Effector memory CD4-positive, alpha-beta T cell (primary cell): ENCODE measurements at places on chromosomes 4 and X.

DNA sequence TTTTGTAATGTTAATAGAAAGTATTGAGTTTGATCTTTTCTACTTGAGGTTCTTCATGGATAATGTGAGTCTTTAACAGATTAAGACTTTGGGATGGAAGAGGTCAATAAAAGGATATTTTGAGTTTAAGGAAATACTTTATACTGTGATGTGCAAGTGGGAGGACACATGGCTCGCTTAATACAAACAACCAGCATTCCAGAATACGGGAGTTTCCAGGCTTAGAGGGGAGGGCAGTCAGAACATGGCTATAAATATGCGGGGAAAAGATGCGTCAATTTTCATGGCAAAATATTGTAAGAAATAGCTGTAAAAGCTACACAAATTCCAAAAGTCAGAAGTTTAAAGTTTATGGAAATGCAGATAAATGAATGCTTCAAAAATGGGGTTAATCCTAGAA lies 192.3 kb downstream of the AASDH start:
- DNase-seq = no peak

DNA sequence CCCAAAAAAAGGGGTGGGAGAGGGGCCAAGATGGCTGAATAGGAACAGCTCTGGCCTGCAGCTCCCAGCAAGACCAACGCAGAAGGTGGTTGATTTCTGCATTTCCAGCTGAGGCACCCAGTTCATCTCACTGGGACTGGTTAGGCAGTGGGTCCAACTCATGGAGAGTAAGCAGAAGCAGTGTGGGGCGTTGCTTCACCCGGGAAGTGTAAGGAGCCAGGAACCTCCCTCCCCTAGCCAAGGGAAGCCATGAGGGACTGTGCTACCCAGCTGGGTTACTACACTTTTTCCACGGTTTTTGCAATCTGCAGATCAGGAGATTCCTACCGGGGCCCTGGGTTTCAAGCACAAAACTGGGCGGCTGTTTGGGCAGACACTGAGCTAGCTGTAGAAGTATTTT lies 13.9 kb upstream of the OCIAD1 start:
- no peak for DNase-seq

GRCh38 chr4:184563621-184564020 lies 85.6 kb downstream of the CASP3 start:
- DNase-seq = no peak

GRCh38 chr4:88006956-88007303 lies 505 bp upstream of the PKD2 start:
- DNase-seq = no peak

- DNase-seq = no peak
Observed at GRCh38 chr4:5711479-5712184, 631 bp downstream of the EVC start.

GRCh38 chr4:139229534-139230039 lies 50.4 kb downstream of the MGARP start:
- no peak for DNase-seq

DNA sequence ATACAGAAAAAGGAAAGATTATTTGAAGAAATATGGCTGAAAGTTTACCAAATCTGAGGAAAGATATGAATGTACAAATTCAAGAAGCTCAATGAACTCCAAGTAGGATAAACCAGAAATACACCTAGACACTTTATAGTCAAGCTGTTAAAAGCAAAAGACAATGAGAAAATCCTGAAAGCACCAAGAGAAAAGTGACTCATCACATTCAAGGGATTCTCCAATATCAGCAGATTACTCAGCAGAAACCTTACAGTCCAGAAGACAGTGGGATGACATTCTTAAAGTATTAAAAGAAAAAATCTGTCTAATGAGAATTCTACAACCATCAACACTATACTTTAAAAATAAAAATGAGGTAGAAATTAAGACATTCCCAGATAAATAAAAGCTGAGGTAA lies 223.8 kb upstream of the ZCCHC13 start:
- no peak for DNase-seq

GRCh38 chr4:151753056-151753455 lies 7.8 kb downstream of the GATB start:
- DNase-seq = no peak

GRCh38 chrX:41563876-41564275 lies 116.7 kb downstream of the NYX start:
- no peak for DNase-seq

- DNase-seq = no peak
Observed at GRCh38 chr4:54277691-54278090, 48.6 kb downstream of the PDGFRA start.
